ENCODE measurements at places on chromosomes 1 and 21. TPM values are rescaled to one million over a fixed set of nuclear protein-coding genes. Genes with fewer than 3 reads are reported as not detected.

Gene SERBP1
- total RNA-seq: 155 TPM

Gene STXBP3
- total RNA-seq: 64.4 TPM

Gene MYBPH
- total RNA-seq: 0.64 TPM

Gene TRIM46
- 3.5 TPM for total RNA-seq

Gene HFM1
- total RNA-seq: 10.4 TPM

Gene ADIPOR1
- total RNA-seq: 47.1 TPM

Gene HMCN1
- 92.9 TPM for total RNA-seq

Gene PRAMEF14
- not detected for total RNA-seq

Gene MTF1
- total RNA-seq: 4.4 TPM

Gene GRIK1
- not detected for total RNA-seq

Gene PPFIA4
- 7.6 TPM for total RNA-seq

DNA sequence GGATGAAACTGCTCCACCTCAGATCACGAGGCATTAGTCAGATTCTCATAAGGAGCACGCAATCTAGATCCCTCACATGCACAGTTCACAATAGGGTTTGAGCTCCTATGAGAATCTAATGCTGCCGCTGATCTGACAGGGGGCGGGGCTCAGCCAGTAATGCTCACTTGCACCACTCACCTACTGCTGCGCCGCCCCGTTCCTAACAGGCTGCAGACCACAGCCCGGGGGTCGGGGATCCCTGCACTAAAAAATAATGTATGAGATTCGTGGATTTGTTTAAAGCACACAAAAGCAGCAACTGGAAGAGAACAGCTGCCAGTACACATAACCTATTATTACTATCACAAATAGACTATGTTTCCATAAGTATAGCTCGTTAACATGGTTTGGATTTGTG, 72.9 kb downstream of the HLCS start:
- no peak for DNase-seq

- no peak for DNase-seq
These were observed 212.7 kb upstream of the NRIP1 start for GRCh38 chr21:15277466-15277865.

GRCh38 chr1:46549697-46550681, 1.5 kb downstream of the KNCN start:
- no peak for DNase-seq

GRCh38 chr1:1915911-1916840, 1.1 kb downstream of the CALML6 start:
- no peak for DNase-seq

GRCh38 chr21:22743085-22743484, 1744.9 kb downstream of the NCAM2 start:
- DNase-seq: no peak

DNA sequence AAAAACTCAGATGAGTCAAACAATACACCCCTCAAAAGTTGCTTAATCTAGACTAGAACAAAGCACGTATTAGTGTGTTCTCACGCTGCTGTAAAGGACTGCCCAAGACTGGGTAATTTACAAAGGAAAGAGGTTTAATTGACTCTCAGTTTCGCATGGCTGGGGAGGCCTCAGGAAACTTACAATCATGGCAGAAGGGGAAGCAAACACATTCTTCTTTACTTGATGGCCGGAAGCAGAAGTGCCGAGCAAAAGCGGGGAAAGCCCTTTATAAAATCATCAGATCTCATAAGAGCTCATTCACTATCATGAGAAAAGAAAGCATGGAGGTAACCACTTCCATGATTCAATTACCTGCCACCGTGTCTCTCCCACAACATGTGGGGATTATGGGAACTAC, 10.1 kb downstream of the JAM2 start:
- no peak for DNase-seq

GRCh38 chr1:29090937-29091618, 32.6 kb downstream of the TMEM200B start:
- DNase-seq: no peak

- no peak for DNase-seq
These were observed 7.1 kb upstream of the UBXN10 start for GRCh38 chr1:20178634-20179370.

GRCh38 chr1:86705665-86705985, 1.2 kb downstream of the SH3GLB1 start:
- peak; percentile 18 for DNase-seq

DNA sequence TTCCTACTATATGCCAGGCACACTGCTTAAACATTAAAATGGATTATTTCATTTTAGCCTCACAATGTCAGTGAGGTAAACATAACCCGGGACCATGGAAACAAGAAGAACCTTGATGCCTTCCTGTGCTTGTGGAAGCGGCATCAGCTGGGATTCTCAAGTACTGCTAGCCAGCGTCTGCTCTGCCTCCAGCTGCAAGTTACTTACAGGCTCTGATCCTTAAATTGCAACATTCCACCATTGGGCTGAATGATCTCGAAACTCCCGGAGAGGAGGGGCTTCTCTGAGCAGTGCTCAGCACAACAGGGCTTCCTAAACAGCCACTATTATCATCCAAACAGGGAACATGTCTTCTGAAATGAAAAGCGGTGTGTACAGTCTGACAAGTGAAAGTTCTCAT, 6.7 kb upstream of the MAN1C1 start:
- no peak for DNase-seq

DNA sequence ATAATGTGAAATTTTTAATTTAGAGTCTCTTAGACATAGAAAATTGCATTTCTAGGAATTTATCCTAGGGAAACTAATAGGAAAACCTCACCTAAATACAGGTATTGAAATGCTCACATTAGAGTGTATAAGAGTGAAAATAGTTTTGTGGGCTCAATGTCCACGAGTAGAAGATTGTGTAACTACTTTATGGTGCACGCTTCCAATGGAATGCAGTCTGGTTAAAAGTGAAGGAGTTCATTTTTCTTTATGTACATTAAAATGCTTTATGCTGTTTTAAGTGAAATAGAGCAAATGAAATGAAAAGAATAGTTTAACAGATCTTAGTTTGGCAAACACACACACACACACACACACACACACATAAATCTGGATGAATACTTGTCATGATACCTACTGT, 278.2 kb downstream of the USP25 start:
- DNase-seq: no peak

- DNase-seq: no peak
These were observed 98.5 kb upstream of the NGF start for GRCh38 chr1:115436596-115436995.

GRCh38 chr1:36529769-36530260, 47.1 kb upstream of the CSF3R start:
- DNase-seq: no peak

DNA sequence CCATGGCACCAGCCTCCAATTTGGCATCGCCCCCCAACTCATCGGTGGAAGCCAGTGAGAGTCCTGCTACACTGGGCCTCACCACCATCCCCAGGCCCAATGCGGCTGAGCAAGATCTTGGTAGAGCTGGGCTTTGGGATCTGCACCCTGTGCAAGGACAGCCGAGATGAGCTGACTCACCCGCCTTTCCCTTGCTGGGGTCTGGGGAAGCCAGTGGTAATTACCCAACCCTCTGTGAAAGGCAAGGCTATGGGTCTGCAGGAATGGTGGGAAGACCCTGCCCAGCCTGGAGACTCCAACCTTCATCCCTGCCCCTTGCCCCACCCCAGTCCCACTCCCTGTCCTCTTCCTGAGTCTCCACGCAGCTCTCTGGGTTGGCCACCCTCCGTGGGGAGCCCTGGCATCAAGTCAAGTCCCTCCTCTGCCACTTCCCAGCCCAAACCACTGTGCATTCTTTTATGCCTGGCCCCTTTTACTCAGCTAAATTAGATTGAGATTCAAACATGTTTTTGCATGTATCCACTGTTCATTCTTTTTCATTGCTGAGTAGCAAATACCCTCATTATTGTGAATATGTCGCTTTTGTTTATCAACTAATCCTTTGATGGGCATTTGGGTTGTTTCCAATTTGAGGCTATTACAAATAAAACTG, 8.8 kb downstream of the SMCP start:
- no peak for DNase-seq

DNA sequence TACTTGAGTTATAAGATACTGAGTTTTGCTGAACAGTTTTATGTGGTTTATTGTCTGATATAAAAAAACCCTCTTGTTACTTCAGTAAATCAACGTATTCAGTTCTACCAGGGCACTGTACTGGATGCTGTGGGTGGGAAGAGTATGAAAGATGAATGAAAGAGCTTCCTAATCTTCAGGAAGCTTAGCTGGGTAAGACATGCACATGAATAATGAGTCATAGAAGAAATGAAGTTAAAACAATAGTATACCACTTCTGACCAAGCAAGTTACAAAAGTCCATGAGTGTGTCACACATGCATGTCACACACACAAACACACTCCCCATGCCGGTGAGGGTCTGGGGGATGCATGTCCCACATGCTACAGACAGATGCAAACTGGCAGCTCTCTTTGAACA, 105.9 kb downstream of the SIPA1L2 start:
- no peak for DNase-seq

GRCh38 chr1:212286556-212287131, 1.4 kb downstream of the PPP2R5A start:
- no peak for DNase-seq

GRCh38 chr1:158035976-158036583, 42.6 kb downstream of the KIRREL1 start:
- DNase-seq: peak; percentile 74

DNA sequence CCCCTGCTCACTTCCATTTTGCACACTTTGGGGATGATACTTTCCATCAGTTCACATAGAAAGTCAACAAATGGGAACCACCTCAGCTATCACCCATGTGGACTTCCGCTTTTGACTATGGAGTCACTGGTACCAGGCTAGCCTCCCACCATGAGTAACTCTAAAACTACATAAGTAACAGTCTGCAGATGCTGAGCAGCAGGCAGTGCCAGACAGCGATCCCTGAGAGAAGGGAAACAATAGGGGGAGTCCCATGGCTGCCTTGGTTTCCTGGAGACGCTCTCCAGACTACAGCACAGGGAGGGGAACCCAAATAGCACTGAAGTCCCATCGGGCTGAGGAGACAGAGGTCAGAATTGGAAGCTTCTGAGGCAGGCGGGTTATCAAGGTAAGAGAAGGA, 2.8 kb upstream of the TFF2 start:
- no peak for DNase-seq

DNA sequence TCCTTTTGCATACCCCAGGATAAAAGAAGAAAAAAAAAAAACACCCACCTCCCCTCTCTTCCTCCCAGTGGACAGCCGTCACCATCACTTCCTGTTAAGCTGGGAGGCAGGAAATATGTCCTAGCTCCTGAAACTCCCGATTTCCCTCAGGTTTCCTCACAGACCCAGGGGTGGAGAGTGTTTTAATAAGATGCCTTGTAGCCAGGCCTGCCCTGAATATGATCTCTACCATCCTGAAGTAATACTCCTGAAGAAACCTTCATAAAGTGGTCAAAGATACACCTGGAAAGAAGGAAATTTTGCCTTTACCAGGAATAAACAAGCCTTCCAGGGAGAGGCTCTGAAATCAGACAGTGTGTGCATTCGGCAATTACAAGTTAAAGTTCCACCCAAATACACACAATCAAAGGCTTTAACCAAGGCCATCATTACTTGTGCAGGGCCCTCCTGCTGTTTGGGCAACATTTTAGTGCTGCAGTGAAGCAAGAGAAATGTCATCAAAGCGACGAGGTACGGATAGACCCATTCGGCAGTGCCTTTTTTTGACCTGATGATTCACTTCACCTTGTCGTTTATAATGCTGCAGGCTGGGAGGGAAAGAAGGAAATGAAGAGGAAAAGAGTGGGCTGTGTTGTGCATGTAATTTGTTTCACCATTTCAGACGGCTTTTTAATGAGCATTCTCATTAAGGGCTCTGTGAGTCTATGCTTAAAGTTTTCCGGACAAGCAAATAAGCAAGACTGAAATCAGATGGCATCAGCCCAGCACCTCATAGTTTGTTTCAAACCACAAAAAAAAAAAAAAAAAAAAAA, 41.0 kb upstream of the RASAL2 start:
- no peak for DNase-seq

DNA sequence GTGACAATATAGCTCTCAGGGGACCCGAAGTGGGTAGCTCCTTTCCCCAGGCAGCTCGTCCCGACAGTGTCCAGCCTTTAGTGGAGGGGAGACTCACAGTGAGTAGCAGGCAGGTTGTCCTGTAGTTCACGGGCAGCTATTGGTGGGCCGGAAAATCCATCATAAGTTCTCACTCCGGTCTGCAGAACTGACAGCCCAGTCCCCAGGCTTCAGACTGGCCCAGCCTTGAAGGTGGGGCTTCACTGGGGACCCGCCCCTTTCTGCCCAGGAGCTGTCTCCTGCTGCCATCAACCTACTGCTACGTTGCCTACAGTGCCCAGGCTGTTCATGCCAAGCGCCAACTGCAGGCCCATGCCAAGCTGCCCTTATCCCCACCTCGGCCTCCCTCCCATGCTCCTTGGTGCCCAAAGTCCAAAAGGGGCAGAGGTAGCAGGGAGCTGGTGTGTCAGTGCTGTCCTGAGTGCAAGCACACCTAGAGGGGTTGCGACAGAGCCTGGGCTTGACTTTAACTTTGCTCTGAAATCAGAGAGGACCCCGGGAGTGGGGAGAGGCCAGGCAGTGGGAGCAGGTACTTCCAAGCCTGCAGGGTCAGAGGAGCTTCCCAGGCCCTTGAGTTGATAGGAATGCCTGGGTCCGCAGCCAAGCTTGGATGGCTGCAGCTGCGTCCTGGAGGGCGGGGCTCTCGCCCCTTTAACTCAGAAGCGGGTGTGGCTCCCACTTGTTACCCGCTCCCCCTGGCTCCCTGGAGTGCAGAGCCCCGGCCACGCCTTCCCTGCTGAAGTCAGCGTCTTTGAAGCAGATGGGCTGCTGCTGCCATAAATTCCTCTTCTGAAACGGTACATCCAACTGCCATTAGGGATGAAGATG, 1144.3 kb upstream of the NCAM2 start:
- no peak for DNase-seq

GRCh38 chr1:197467881-197468280, 199.8 kb downstream of the CRB1 start:
- no peak for DNase-seq

- DNase-seq: no peak
These were observed 52.1 kb downstream of the NMNAT2 start for GRCh38 chr1:183366116-183366515.

- DNase-seq: no peak
These were observed 17.4 kb upstream of the IFNAR2 start for GRCh38 chr21:33212159-33212851.

DNA sequence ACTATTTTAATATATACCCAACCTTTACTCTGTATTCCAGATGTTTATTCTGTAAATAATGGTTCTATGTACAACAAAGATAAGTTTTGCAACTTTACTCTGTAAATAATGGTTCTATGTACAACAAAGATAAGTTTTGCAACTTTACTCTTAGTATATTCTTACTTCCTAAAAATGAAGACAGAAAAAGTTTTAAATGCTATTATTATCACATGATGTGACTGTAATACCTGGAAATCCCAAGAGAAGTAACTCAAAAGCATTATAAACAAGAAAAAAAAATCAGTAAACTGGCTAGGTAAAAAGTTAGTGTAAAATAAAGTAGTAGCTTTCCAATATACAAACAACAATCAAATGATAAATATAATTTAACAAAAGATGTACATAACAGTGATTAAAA, 18.5 kb upstream of the EXO1 start:
- DNase-seq: no peak

DNA sequence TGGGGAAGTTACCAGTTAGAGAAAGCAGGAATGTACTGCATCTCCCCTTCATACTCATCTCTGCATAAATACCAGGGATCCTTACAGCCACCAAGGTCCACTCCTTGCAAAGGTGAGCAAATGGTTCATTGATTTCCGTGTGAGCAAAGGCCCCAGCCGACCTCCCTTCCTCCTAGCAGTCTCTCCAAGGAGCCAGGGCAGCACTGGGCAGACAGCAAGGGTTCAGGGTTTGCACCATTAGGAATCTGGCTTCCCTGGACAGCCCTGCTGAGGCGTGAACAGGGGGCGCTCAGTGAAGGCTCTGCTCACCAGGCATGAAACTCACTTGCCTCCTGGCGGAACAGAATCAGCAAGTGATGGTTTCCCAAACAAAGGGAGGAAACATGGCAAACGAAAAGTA, 65.7 kb downstream of the MRPL37 start:
- DNase-seq: no peak

All from uterus (tissue), 4 donors.